Stimulated activated CD4-positive, alpha-beta T cell treated with anti-CD3 and anti-CD28 coated beads, TNF-alpha, amount 100 ng/mL, for 24 hours (primary cell): ENCODE measurements at places on chromosomes 11 and 22.

DNA sequence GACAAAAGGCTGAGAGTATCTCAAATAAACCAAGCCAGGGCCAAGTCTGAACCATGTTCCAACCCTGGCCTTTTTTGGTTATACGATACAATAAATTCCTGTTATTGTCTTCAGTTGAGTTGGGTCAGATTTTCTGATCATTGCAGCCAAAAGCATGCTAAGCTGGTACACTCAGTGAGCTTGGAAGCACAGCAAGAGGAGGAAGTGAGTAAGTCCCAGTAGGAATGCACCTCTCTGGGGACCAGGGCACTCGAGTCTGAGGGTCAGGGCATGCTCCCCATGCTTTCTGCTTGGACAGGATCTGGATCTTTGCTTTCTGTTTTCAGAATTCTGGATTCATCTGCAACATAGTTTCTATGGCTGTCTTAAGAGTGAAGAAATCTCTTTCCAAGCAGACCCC is 73.1 kb downstream of the TMPRSS5 start:
- DNase-seq, result no peak

DNA sequence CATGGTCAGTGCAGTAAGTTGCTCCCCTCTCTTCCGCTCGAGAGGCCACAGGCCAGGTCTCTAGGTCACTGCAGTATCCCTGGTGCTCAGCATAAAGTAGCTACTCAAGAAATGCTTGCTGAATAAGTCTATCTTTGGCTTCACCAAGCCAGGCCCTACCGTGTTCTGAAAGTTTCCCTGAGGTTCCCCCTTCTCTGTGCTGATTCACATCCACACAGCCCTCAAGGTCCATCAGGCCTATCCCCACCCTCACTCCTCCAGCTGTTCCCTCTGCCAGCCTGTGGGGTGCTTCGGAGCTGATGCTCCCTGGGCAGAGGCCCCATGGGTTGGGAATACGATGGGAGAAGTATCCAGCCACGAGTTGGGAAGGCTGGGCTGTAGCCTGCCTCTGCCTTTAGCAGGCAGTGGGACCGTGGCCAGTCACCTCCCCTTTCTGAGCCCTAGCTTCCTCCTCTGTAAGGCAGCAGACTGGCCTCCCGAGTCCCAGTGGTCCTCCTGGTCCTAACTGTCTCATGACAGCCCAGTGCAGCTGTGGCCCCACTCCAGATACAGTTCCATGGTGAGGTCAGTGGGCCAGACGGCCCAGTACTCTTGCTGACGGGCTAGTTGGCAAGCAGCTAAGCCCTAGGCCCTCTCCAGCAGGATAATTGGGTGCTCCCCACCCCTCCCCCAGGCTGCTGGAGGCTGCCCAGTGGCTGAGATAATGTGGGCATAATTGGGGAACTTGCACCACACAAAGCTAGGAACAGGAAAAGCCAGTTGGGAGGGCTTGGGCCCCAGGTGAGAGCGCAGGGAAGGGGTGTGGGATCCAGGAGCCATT is 48.2 kb downstream of the NECTIN1 start:
- no peak for DNase-seq

GRCh38 chr11:68674461-68674860 is 9.9 kb upstream of the GAL start:
- DNase-seq, result no peak

GRCh38 chr11:13008061-13008435 is 1.1 kb upstream of the RASSF10 start:
- no peak for DNase-seq

DNA sequence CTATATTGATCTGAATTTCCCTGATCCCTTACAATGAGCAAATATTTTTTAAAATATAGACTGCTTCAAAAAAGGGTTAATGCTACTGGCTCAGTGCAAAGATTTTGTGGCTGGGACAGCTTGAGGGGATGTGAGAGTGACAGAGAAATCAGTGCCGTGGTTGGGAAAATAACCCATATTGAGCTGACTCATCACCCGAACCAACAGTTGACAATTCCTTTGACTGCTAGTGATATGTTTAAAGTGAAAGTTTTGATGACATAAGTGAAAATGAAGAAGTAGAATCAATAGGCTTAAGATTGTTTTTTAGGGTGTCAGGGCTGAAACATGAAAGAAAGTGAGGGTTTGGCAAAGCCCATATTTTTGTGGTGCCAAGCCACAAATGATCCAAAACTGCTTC is 257.1 kb upstream of the TENM4 start:
- no peak for DNase-seq

DNA sequence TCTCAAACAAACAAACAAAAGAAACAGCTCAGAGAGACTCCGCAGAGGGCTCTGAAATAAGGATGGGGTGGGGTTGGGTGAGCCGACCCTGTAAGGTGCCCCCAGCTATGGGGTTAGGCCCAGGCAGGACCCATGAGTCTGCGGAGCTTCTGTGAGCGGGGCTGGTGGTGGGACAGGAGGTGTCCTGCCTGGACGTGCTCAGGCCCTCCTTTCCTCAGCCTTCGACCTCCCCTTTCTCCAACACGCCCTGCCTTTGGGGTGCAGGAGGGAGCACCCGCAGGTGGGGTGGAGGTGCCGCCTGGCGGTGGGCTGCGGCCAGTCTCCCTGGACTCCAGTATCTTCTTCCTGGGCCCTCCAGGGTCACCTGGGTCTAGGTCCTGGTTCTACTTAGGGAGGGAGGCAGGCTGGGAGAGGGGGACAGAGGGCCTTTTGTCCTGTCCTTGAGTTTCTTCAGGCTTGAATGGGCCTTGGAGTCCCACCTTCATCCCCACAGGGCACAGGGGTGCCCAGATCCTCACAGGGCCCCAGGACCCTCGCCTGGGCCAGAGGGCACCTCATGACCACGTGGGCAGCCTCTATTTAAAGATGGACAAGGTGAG is 12.3 kb downstream of the PRR33 start:
- no peak for DNase-seq

DNA sequence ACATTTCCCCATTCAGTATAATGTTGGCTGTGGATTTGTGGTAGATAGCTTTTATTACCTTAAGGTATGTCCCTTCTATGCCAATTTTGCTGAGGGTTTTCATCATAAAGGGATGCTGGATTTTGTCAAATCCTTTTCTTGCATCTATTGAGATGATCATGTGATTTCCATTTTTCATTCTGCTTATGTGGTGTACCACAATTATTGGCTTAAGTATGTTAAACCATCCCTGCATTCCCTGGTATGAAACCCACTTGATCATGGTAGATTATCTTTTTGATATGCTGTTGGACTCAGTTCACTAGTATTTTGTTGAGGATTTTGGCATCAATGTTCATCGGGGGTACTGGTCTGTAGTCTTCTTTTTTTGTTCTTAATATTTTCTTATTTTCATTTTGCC is 44.7 kb upstream of the ARHGAP32 start:
- DNase-seq, result no peak

DNA sequence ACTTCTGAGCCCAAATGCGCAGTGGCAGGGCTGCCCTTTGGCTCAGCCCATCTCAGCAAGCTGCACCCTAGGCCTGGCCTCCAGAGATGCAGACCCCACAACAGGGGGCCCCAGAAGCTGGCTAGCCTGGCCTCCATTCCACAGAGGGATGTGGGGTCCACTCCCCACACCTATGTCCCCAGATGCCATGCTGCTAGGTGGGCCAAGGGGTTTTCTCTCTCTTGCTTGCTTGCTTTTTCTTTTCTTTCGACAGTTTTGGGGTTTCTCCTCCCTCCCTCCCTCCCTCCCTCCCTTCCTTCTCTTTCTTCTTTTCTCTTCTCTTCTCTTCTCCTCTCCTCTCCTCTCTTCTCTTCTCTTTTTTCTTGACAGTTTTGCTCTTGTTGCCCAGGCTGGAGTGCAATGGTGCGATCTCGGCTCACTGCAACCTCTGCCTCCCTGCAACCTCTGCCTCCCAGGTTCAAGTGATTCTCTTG is 9.6 kb downstream of the SCARF2 start:
- no peak for DNase-seq

DNA sequence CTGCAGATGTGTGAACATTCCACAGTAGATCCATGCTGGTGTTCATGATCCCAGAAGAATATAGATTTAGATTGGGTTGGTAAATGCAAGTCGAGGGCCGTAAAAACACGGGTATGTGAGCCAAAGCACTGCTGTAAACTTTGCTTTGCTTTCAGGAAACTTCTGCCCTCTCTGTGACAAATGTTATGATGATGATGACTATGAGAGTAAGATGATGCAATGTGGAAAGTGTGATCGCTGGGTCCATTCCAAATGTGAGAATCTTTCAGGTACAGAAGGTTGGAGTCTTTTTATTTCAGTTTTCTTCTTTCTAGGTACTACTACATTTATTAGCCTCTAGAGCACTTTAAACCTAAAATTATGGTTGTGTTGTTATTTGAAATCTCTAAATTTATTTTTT is 36.2 kb upstream of the TTC36 start:
- DNase-seq, result no peak

- no peak for DNase-seq
These were observed 112.2 kb upstream of the B3GAT1 start for GRCh38 chr11:134524201-134524600.
